ENCODE measurements at places on chromosomes 2 and 18. TPM values are rescaled to one million over a fixed set of nuclear protein-coding genes. Genes with fewer than 3 reads are reported as not detected.

- H3K4me3 ChIP-seq, result peak overlapping the region; percentile 44
- H3K36me3 ChIP-seq, result peaks cover 4% of the 10 kb centered on the region
- peaks cover 8% of the 10 kb centered on the region for H3K4me1 ChIP-seq
- H3K27me3 ChIP-seq, result no peaks in the 10 kb centered on the region
- peak; percentile 53 for DNase-seq
Observed at GRCh38 chr2:38697116-38697840, 31.4 kb downstream of the GALM start.

DNA sequence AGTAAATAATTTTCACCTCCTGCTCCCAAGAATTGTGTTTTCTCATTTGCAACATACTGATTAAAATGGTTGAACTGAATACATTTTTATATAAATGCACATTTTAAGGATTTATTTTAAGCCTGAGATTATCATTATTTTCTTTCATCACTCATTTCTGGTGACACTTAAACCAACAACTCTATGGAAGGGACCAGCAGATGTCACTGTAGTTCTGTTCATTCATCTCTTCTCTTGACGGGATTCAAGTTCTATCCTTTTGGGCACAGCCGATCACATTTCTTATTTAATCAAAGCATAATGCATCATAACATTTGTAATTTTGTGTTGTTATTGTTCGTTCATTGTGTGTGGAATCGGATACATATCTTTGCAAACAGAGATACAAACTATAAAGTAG, 417.9 kb downstream of the HRH4 start:
- no peaks in the 10 kb centered on the region for H3K4me1 ChIP-seq
- H3K27me3 ChIP-seq, result peaks cover 2% of the 10 kb centered on the region
- DNase-seq, result no peak
- H3K4me3 ChIP-seq, result no peak overlapping the region
- H3K27ac ChIP-seq, result no peak overlapping the region
- H3K36me3 ChIP-seq, result no peaks in the 10 kb centered on the region

DNA sequence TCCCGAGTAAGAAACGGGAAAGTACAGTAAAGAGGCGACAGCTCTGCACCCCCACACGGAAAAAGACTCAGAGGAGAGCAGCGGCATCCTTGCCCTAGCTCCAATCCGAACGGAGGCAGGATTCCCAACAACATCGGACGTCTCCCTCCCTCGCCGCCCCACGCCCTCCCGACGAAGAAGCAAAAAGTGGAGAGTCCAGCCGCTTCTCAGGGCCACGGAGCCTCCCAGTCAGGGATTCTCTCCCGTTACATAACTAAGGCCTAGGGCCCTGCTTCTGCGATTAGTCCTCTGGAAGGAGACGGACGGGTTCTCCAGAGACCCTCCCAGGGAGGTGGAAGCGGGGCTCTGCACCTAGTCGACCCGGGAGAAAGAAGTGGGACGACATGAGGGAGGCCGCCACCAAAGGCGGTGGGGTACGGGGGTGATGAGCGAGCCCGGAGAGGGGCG, 587 bp downstream of the SUMO1 start:
- H3K36me3 ChIP-seq, result no peaks in the 10 kb centered on the region
- H3K4me1 ChIP-seq, result peaks cover 50% of the 10 kb centered on the region
- H3K27ac ChIP-seq, result peak overlapping the region; percentile 95
- peaks cover 5% of the 10 kb centered on the region for H3K27me3 ChIP-seq
- no peak for DNase-seq
- H3K4me3 ChIP-seq, result peak overlapping the region; percentile 99

GRCh38 chr2:236088368-236089057, 79.7 kb downstream of the GBX2 start:
- no peak for DNase-seq
- peaks cover 2% of the 10 kb centered on the region for H3K27me3 ChIP-seq
- H3K4me1 ChIP-seq, result no peaks in the 10 kb centered on the region
- H3K27ac ChIP-seq, result no peak overlapping the region
- H3K4me3 ChIP-seq, result no peak overlapping the region
- H3K36me3 ChIP-seq, result no peaks in the 10 kb centered on the region

GRCh38 chr2:240739797-240740196, 48.1 kb downstream of the AQP12A start:
- no peak for DNase-seq
- H3K36me3 ChIP-seq, result no peaks in the 10 kb centered on the region
- H3K27ac ChIP-seq, result no peak overlapping the region
- no peaks in the 10 kb centered on the region for H3K4me1 ChIP-seq
- peaks cover 4% of the 10 kb centered on the region for H3K27me3 ChIP-seq

GRCh38 chr2:237682151-237682550, 54.8 kb downstream of the LRRFIP1 start:
- no peaks in the 10 kb centered on the region for H3K36me3 ChIP-seq
- H3K4me1 ChIP-seq, result peaks cover 46% of the 10 kb centered on the region

DNA sequence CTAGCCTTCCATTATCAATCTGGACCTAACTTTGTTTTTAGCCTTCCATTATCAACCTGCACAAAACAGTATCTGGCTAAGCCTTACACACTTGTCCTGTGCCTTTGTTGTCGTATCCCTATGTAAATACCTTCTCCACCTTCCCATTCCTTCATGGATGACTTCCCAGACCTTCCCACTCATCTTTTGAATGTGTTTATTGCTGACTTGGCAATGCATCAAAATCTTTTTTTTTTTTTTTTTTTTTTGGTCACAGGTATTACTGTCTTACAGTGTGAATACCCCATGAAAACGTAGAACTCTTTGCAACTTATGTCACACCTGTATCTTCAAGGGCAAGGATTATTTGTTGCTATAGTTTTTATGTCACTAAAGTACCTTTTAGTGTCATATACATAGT, 25.7 kb downstream of the RPE start:
- H3K27ac ChIP-seq, result no peak overlapping the region
- H3K36me3 ChIP-seq, result peaks cover 38% of the 10 kb centered on the region
- H3K4me3 ChIP-seq, result no peak overlapping the region
- peaks cover 30% of the 10 kb centered on the region for H3K4me1 ChIP-seq

- peaks cover 3% of the 10 kb centered on the region for H3K27me3 ChIP-seq
- no peak for DNase-seq
- no peak overlapping the region for H3K4me3 ChIP-seq
- no peaks in the 10 kb centered on the region for H3K4me1 ChIP-seq
Observed at GRCh38 chr2:71715951-71716696, 262.8 kb downstream of the DYSF start.

GRCh38 chr2:108575132-108575966, 41.1 kb downstream of the LIMS1 start:
- no peaks in the 10 kb centered on the region for H3K27me3 ChIP-seq
- no peak overlapping the region for H3K27ac ChIP-seq
- no peak for DNase-seq
- H3K36me3 ChIP-seq, result no peaks in the 10 kb centered on the region
- H3K4me3 ChIP-seq, result no peak overlapping the region

DNA sequence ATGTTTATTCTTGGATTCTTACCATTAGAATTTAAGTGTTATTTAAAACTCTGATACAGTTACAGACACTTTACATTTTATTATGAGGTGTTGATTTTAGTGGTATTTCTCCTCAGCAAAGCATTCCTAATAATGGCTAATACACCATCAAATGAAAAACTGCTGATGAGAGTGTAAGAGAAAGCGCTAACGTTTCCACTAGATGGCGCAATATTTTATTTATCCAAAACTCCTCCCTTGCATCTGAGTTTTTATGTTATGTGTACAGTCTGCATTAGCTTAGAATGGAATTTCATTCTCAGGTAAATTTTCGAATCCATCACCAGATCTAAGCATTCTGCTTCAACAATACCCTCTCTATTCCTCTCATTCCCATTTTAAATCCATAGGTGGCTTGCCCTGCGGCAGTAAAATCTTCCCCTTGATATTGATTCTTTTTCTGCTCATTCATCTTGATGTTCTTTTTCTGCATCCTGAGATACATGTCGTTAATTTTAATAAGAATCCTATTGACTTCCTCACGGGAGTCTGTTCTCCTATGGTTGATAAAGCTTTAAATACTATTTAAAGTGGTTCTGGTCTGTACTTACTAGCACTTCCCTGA, 53.9 kb downstream of the PRKRA start:
- no peak overlapping the region for H3K27ac ChIP-seq
- peak; percentile 5 for DNase-seq
- no peak overlapping the region for H3K4me3 ChIP-seq
- no peaks in the 10 kb centered on the region for H3K27me3 ChIP-seq
- H3K36me3 ChIP-seq, result no peaks in the 10 kb centered on the region

DNA sequence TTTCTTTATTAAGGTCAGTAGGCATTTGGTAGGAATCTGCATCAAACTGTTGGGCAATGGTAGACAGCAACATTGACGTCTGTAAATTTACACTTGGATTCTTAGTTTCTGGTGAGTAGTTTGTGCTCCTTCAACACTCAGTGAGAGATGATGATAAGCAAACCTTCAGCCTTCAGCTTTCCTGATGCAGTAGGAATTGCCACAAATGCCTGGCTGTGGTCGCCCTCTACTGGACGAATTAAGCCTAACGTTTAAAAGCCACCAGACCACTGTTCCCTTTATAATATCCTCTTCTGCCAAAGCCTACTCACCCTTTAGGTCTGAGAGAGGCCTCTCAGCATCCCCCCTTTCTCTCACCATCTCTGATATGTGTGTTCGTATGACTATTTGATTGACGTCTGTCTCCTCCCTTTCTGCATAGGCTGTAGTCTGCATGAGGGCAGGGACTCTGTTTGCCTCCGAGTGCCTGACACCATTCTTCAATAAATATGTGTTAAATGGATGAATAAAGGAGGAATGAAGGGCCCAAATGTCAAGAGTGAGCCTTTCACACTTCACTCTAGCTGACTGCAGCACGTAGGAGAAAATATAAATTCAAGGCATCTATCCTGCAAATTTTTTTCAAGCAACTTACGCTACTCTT, 47.0 kb upstream of the PLEKHM3 start:
- H3K4me3 ChIP-seq, result no peak overlapping the region
- H3K27ac ChIP-seq, result no peak overlapping the region
- H3K4me1 ChIP-seq, result no peaks in the 10 kb centered on the region
- peaks cover 2% of the 10 kb centered on the region for H3K27me3 ChIP-seq
- H3K36me3 ChIP-seq, result no peaks in the 10 kb centered on the region

DNA sequence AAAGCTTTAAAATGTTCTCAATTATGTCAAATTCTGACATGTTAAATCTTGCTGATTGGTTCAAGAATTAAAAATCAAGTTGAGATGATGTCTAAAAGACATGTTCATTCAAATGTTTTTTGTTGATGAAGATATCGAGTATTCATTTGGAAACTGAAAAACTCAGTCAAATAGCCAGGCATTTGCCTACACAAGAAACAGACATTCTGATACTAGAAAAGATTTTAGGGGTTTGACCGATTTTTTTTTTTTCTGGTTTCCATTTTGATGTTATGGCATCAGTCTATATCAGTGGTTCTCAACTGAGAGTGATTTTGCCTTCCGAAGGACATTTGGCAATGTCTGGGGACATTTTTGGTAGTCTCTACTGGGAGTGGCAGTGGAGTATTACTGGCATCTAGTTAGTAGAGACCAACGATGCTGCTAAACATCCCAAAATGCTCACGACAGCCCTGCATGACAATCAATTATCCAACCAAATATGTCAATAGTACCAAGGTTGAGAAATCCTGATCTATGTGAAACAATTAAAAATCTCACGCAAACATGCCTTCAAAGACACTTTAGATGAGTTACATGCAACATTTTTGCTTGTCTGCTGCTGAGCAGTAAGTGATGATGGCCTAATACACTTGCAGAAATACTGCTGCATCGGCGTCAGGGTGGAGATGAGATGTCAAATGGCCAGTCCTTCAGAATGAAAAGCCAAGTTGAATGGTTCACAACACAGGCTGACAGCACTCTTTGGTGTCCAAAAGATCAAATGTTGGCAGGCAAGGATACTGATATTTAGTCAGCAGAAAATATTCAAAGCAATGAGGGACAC, 12.5 kb downstream of the RASGRP3 start:
- H3K4me3 ChIP-seq, result no peak overlapping the region
- H3K27me3 ChIP-seq, result peaks cover 13% of the 10 kb centered on the region
- peaks cover 3% of the 10 kb centered on the region for H3K36me3 ChIP-seq
- DNase-seq, result no peak
- H3K4me1 ChIP-seq, result peaks cover 7% of the 10 kb centered on the region

DNA sequence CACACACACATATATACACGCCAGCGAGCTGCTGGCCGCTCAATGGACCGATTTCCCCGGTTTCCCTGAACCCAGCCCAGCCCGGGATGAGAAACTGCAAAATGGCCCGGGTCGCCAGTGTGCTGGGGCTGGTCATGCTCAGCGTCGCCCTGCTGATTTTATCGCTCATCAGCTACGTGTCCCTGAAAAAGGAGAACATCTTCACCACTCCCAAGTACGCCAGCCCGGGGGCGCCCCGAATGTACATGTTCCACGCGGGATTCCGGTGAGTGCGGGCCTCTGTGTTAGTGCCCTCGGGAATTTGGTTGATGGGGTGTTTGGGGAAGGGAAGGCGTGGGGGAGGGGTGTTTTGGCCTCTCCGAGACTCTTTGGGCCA, 392 bp downstream of the ST8SIA3 start:
- no peak overlapping the region for H3K4me3 ChIP-seq
- DNase-seq, result no peak
- peaks cover 15% of the 10 kb centered on the region for H3K27me3 ChIP-seq
- no peak overlapping the region for H3K27ac ChIP-seq
- H3K36me3 ChIP-seq, result no peaks in the 10 kb centered on the region

DNA sequence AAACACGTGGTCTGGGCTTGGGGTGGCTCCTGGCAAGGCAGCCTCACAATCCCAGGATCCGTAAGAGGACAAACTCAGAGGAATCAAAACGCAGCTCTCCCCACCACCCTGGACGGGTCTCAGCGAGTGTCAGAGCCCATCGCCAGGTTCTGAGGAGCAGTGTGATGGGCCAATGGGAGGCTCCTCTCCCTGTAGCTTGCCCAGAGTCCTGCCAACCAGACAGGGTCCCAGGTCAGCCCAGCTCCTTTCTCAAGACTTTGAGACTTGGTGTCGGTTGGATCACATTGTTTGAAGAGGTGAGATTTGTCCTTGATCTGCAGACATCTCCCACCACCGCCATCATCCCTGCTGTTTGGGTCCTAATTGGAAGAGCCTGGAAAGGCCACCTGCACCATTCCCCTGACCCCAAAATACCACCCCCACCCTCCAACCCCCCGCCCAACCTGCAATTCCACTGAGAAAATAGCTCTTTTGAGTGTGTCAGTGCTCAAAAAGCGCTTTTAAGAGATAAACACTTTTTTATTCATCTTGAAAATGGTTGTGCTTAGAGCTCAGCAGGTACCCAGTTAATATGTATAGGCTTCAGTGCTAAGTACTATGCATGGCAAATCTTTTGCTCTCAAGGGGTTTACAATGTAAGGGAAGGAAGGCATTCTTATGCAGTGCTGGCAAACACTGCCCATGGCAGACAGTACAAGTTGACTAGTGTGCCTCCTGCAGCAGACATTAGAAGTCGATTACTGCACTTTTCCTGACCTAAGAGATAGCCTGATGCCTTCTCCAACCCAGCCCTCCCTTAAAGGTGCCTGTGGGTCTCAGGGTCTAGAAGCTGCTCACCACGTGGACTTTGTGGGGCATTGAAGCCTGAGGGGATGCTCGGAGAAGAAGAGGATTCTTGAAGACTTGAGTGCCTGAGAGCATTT, 50.6 kb downstream of the GLI2 start:
- peaks cover 3% of the 10 kb centered on the region for H3K27me3 ChIP-seq
- H3K4me3 ChIP-seq, result no peak overlapping the region
- no peak for DNase-seq
- no peaks in the 10 kb centered on the region for H3K4me1 ChIP-seq

The ANKAR gene
- polyA plus RNA-seq, result 5.7 TPM

The DLGAP1 gene
- not detected for polyA plus RNA-seq

The RBFA gene
- 10.3 TPM for polyA plus RNA-seq

The ZAP70 gene
- polyA plus RNA-seq, result 219 TPM

The FBXO36 gene
- polyA plus RNA-seq, result 3.7 TPM

The CACNB4 gene
- not detected for polyA plus RNA-seq

All from immature natural killer cell (primary cell).